ENCODE measurements at places on chromosomes 13 and 19.

DNA sequence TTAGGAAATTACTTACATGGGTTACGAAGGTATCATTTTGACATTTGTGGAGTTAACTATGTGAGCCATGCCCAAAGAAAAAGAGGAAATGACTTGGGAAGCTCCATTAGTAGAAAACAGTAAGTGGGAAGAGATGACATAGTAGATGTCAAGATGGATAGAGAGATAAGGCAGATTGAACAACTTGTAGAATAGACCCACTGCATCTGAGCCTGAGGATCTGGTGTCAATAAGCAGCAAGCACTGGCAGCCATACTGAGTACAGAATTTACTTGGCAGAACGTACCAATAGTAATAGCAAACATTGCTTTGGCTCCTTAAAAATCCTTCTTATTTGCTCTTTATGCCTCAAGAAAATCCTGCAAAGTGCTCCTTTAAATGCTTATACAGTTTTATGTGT, 203.8 kb downstream of the GPC6 start:
- DNase-seq = no peak

- no peak for DNase-seq
Observed at GRCh38 chr13:99123101-99124045, 77.3 kb upstream of the UBAC2 start.

- DNase-seq = no peak
Observed at GRCh38 chr13:86907156-86907555, 764.0 kb upstream of the SLITRK5 start.

DNA sequence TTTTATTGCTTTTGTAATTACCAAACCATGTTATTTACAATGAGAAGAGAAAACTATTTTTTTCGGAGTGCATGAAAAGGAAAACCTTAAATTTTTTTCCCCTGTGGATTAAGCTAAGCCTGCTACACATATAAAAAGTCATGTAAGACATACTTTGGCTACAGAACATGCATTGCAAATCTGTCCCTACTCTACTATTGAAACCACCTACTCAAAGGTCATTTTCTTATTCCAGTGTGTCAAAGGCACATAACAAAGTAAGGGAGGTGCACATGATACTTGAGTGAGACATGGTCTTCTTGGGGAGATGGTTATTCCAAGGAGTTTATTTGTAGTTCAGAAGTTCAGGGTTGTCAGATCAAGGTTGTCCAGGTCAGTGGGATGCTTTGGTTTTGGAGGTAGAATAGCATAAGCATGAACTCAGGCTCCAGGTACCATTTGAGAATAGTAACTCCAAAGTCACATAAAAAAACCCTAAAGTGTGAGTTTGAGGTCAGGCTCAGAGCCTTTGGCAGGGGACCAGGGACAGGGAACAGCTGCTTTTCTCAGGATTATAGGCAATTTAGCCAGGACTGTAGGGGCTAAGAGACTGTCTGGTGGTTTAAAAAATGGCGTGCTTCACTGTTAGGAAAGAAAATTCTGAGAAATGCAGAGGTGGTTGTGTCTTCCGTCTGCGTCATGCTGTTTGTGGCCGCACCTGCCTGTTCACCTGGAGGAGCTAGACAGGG, 15.4 kb downstream of the FARP1 start:
- no peak for DNase-seq

GRCh38 chr13:112668924-112669323, 20.9 kb upstream of the ATP11A start:
- DNase-seq = no peak

- no peak for DNase-seq
Observed at GRCh38 chr19:38228491-38229439, 4.7 kb upstream of the DPF1 start.

GRCh38 chr13:78087966-78088678, 169.5 kb upstream of the EDNRB start:
- no peak for DNase-seq

DNA sequence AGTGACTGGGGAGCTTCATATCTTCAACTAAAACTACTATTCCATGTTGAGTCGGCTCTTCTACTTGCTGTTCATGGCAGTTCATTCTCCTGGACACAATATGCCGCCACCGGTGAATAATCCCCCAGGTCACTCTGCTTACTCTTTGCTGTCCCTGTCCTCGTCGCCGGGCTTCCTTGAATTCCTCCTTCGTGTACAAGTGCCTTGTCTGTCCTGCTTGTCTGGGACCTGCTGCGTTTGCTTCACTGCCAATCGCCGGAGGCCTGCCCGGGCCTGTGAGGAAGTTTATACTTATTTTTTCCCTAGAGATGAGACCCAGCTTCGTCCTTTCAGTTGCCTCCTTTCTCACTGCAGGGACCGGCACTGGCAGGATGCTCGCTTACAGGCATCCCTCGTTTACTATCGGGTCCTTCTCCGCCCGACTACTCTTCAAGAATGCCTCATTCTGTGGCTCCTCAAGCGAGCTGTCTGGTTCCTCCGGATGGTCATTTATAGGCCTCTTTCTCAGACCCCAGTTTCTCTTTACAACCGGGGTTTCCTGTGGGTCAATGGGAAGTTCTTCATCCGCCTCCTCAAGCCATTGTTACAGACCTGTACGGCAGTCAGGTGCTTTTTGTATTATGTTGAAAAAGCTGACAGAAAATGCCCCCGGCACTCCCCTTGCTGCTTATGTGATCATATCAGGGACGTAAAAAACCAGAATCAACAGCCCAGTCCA, 5.5 kb upstream of the ERVV-1 start:
- no peak for DNase-seq

DNA sequence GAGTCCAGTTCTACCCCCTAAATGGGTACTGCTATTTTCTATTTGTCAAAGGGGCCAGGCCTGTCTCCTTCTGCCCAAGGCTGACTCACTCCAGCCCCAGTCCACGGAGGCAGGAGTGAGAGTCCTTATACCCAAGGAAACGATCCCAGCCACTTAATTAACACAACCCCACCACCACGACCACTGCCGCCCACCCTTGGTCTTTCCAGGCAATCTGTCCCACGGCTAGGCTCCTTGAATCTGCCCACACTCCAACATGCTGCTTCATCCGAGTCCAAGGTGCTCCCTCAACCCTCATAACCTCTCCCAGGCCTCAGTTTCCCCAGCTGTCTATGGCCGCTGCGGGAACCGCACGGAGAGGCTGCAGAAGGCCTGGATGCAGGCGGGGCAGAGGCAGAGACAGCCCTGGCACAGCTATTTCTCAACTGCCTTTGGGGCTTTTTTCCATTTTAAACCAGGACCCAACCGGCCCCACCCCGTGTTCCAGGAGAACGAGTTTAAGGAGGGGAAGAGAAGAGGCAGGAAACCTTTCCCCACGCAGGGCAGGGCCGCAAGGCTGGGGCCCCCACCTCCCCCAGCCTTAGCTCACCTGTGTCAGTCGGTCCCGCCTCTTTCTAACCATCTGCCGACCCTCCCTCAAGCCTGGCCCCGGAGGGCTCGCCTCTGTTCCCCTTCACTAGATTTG, 746 bp downstream of the RAB3D start:
- no peak for DNase-seq

DNA sequence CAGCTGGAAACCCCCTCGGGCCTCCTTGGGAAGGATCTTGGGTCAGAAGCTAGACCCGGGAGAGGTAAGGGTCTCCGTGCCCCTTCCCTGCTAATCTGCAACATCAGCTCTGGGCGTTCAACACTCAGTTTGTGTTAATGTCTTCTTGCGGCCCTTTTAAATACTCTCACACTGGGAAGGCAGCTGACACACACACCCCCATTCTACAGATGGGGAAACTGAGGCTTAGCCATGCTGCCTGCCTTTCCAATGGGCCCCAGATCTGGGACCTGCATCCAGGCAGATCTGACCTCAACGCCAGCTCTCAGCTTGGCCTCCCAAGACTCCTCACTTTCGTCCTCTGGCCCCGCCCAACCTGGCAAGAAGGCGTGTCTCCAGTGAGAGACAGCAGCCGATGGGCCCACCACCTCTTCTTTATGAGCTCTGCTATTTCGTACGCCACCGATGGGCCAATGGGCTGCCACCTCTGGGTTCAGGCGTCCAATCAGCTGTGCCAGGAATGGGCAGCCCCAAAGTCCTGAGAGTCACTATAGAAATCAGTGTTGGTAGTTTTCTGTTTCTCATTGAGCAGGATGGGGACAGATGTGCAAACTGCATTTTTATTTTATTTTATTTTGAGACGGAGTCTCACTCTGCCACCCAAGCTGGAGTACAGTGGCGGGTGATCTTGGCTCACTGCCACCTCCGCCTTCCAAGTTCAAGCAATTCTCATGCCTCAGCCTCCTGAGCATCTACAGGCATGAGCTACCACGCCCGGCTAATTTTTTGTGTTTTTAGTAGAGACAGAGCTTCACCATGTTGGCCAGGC, 43.8 kb downstream of the DNM2 start:
- DNase-seq = no peak

GRCh38 chr19:31962561-31962996, 382.8 kb upstream of the ZNF507 start:
- DNase-seq = no peak

GRCh38 chr13:30362869-30363268, 55.5 kb upstream of the KATNAL1 start:
- no peak for DNase-seq

DNA sequence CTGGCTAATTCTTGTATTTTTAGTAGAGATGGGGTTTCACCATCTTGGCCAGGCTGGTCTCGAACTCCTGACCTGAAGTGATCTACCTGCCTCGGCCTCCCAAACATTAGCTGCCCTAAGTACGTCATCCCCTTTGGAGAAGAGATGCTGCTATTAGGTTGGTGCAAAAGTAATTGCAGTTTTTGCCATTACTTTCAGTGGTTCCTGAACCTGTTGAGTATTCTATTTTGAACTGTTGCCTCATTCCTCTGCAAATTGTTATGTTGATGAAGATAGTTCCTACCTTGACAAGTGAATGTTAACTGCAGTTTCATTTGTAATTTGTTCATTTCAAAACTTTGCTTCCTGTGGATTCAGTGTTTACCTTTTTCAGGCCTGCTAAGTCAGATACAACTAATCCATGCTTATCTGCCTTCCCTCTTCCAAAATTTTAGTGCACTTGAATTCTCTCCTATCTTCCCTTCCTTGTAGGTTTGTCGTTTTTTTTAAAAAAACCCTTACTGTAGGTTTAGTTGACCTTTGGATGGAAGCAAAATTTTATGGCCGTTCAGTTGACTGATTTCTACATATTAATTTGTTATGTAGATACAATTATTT, 24.0 kb downstream of the ZMYM2 start:
- DNase-seq = no peak

DNA sequence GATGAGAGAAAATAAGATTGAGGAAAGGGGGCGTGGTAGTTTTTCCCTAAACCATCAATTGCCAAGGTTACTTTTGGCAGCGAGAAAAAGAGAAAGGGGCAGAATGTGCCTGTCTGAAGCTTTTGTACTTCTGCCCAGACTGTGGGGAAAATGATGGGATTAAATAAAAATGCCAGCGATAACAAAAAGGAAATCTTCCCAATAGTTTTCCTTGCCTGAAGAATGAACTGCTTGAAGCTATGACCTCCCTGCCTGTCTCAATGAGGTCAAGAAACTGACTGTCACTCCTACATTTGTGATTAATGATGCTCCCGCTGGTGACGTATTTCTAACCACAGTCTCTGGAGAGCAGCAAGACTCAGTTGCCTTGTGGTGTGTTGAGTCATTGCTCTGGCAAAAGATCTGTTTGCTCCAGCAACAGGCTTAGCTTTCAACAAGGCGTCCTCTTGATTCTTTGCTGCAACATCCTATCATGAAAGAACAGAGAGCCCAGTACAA, 1051.5 kb downstream of the DIAPH3 start:
- DNase-seq = no peak

GRCh38 chr19:7575434-7576040, 20.1 kb upstream of the CAMSAP3 start:
- no peak for DNase-seq

DNA sequence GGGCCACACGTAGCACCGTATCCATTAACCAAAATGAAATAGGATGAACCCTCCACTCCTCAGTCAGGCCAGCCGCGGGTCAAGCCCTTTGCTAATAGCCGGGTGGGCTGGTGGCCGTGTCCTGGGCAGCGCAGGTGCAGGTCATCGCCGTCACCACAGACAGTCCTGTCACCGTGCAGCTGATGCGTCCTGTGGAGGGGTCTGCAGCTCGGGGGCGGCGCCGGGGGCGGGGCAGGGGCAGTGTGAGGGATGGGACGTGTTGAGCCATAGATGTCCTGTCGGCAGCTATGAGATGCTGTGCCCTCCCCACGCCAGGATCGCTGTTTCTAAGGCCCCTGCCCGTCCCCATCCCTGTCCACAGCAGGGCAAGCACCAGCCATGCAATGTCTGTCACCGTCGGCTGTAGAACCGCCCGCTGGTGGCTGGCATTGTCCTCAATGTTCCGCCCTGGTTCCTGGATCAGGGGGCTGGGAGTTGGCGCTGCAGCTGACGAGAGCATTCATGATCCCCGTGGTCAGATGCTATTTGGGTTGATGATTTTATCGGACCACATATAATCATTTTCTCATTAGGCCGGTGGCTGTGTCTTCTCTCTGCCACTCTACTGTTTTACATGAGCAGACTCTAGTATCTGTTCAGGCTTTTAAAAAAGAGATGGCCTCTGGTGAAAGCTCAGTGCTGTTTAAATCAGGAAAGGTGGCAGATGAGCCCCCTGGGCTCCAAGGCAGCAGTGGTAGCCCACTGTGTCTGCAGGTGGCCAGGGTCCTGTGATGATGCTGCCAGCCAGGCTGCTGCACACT, 126.1 kb downstream of the KDM4B start:
- DNase-seq = no peak

DNA sequence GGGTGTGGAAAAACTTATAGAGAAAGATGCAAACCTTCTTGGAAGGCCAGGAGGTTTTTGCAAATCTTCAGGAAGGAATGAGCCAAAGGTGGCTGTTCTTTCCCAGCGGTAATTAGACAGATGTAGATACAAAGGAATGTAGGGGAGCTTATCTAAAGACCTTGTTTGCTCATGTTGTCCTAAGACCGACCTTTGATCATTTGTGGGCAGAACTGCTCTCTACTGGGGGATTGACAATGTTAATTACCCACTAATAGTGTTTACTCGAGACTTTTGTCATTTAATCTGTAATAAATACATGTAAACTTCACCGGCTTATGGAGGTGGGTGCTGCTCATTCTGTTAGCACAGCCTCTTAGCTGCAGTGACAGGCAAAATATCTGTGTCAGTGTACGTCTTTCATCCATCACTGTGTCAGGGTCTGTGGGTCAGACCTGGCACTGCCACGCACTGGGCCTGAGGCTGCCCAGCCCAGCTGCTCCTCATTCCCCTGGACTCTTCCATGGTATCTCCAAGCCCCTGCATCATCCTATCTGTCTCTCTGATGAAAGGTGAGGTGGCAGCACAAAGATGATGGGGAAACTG, 68.3 kb downstream of the ZNF431 start:
- no peak for DNase-seq

- no peak for DNase-seq
Observed at GRCh38 chr19:19274716-19275565, 1.8 kb upstream of the TM6SF2 start.

DNA sequence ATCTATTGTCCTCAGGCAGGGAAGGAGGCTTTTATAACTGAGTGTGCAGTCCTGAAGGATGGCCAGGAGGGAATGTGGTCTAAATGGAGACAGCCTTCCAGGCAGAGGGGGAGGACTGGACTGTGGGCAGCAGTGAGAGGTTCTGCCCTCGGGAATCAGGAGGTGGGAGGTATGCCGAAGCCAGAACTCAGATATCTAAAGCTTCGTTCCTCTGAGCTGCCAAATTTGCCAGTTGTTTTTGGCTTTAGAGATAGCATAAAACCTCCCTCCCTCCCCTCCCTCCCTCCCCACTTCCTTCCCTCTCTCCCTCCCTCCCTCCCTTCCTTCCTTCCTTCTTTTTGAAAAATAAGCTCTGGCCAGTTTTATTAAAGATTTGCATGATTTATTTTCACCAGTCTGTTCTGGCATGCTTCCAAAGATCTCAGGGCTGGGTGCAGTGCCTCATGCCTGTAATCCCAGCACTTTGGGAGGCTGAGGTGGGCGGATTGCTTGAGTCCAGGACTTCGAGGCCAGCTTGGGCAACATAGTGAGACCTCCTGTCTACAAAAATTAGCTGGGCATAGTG, 2.4 kb downstream of the MEDAG start:
- no peak for DNase-seq

Measured in vagina (tissue), 2 donors.